ENCODE measurements at places on chromosomes 4 and X. TPM values are rescaled to one million over a fixed set of nuclear protein-coding genes. Genes with fewer than 3 reads are reported as not detected.

The ETDA gene
- total RNA-seq = not detected

The ASMTL gene
- total RNA-seq = 35.0 TPM

The CLTRN gene
- total RNA-seq = 0.45 TPM

The NAA11 gene
- not detected for total RNA-seq

The BEND2 gene
- not detected for total RNA-seq

The CXCL11 gene
- 1.2 TPM for total RNA-seq

The PHOX2B gene
- not detected for total RNA-seq

The ABLIM2 gene
- total RNA-seq = 44.4 TPM

The CFP gene
- total RNA-seq = 7.3 TPM

The ZFP42 gene
- total RNA-seq = not detected

The EPHA5 gene
- 8.9 TPM for total RNA-seq

The SPANXN4 gene
- not detected for total RNA-seq

The NKX3-2 gene
- total RNA-seq = not detected
